ENCODE measurements at places on chromosomes 13 and 19.

DNA sequence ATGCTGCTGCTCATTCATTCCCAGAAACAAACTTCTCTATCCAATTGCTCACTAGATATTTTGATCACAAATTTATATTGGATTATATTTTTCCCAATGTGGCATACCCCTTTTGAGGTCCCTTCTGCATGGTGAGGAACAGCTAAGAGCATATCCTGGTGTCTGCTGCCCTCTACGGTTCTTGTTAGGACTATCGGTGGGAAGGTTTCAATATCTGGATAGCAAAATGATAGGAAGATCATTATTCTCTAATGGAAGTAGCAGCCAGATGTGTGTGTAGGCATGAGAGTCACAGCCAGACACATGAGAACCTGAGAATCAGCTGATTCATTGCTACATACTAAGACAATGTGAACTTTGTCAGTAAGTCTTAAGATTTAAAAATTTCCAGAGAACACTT, 1422.4 kb upstream of the MIR17HG start:
- DNase-seq = peak; percentile 28

GRCh38 chr19:43766755-43767043, 11.9 kb upstream of the SMG9 start:
- DNase-seq = no peak

DNA sequence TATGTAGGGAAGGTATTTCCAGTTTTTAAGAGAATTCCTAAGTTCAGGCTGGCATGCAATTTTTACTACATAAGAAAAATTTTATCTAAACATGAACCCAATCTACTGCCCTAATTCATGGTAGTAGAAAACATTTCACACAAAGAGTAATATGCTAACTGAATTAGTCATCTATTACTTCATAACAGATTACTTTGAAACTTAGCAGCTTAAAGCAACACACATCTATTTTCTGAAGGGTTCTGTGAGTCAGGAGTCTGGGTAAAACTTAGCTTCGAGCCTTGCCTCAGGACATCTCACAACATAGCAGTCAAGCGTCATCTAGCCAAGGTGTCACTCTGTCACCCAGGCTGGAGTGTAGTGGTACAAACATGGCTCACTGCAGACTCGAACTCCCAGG, 537.5 kb downstream of the DCT start:
- DNase-seq = no peak

GRCh38 chr19:49874503-49875157, 2.5 kb downstream of the AKT1S1 start:
- DNase-seq = no peak

- DNase-seq = no peak
These were observed 39.2 kb downstream of the ZSWIM4 start for GRCh38 chr19:13834244-13835069.

DNA sequence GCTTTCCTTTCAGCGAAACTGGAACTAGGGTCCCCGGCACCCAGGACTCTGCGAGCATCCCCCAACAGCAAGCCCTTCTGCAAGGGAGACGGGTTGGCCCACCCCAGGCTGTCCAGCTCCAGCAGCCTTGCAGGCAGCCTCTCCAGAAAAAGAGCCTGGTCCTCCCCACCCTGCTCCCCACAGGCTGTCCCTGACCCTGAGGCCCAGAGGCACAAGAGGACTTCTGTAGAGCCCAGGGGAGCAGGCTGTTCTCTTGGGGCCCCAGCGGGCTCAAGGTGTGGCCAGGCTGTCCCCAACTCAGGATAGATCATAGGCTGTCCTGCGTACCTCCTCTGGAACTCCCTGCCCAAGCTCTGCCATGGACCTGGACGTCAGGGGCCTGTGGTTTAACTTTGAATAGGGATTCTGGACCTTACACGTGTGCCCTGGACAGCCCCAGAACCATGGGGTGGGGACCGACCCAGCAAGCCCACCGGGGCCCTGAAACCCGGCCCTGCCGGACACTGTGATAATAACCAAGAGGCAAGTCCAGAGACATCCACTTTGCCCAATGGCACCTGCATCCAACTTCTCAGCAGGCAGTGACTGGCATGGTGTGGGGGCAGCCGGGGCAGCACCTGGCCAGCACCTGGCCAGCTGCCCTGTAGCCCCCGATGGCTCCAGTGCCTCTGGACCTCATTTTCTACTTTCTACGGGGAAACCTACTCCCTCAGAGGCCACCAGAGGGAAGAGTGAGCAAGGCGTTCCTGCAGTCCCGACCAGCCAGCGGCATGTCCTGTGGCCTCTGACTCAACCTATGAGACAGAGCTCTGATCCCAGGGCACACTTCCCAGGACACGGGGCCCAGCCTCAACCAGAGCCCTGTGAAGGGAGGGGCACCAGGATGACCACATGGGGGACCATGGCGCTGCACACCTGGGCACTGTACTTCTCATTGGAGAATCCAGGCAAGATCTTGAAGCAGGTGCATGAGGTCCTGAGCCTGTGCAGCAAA, 50.9 kb upstream of the TPM4 start:
- no peak for DNase-seq

DNA sequence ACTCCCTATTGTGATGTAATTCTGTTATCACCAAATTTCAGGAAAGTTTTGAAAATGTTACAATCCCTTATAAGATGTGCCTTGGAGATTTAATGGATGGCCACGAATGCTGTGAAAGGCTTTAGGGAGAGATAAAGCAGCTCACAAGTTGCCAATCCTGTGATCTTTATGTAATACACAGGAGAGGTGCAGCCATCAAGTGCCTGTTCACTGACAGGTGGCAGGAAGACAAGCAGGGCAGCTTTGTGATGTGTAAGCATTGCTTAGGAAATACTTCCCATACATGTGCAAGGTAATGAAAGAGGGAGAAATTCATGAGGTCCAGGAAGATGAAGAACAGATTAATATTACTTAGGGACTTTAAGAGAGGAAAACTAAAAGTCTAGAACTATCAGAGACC, 628.8 kb downstream of the SLITRK6 start:
- no peak for DNase-seq

DNA sequence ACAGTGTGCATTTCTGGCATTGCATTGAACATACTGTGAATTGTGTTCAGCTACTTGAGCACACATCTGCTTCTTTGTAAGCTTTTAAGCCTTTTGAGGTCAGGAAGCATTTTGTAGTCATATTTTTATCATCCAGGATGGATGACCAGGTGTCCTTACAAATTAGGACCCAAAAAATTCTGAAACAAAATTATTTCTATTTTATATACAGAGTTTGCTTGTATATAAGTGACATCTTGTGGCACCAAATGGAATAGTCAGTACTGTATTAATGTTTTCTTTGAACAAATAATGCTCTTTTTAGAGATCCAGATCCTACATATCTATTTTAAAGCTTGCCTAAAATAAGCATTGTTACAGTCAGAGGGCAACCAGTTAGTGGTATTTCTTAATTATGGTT, 9.5 kb upstream of the SUPT20H start:
- DNase-seq = no peak

- no peak for DNase-seq
These were observed 222.2 kb upstream of the SERP2 start for GRCh38 chr13:44151474-44151873.

- no peak for DNase-seq
These were observed 19.5 kb downstream of the PRKD2 start for GRCh38 chr19:46697204-46697960.

GRCh38 chr19:45476304-45476703, 8.5 kb downstream of the FOSB start:
- no peak for DNase-seq

GRCh38 chr13:33629605-33630360, 188.2 kb upstream of the RFC3 start:
- no peak for DNase-seq

DNA sequence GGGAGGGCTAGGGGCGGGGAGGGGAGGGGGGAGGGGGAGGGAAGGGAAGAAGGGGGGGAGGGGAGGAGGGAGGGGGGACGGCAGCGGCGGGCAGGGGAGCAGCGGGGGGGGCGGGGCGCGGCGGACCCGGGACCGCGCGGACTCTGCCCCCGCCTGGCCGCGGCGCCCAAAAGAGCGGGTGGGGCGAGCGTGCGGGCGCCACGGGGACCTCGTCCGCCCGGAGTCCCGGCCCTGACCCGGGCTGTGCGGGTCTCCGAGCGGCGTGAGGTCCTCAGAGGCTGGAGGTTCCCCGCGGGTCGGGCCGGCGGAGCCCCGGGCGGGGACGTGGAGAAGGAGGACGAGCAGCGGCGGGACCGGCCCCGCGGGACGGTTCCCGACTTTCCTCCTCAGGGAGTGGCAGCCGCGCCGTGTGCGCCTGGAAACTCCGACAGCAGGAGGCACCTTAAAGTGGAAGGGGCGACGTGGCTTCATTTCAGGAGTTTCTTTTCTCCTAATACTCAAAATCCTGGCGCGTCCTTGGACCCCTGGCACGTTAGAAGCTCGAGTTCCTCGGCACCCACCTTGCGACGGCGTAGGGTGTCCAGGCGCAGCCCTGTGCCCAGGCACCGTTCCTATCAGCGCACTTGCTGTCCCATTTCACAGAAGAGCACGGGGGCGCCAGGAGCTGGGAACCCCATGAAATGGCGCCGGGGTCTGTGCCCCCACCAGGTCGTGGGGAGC, 518 bp upstream of the PLPP2 start:
- no peak for DNase-seq

GRCh38 chr19:50817941-50818858, 5.4 kb downstream of the KLK1 start:
- DNase-seq = peak; percentile 27

DNA sequence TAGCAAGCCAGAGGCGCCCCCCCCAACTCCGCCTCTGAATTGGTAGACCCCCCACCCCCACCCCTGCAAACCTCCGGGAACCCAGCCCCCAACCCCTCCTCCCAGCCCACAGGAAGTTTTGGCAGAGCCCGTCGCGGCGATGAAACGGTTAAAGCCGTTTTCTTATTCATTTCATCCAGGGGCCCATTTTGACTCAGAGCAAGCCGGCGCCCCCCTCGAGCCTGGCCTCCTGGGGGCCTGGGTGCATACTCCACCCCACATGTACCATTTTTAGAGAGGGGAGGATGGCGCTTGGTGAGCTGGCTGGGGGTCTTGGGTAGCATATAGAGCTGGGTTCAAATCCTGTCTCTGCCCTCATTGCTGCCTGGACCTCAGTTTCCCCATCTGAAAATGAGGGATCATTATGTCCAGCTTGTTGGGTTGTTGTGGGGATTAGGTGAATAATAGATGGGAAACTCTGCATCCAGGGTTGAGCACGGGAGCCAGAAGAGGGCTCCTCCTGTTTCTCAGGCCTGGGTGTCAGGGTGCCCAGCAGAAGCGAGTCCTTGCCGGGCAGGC, 7.9 kb upstream of the JUNB start:
- no peak for DNase-seq

GRCh38 chr19:55355213-55355821, 798 bp upstream of the COX6B2 start:
- no peak for DNase-seq

DNA sequence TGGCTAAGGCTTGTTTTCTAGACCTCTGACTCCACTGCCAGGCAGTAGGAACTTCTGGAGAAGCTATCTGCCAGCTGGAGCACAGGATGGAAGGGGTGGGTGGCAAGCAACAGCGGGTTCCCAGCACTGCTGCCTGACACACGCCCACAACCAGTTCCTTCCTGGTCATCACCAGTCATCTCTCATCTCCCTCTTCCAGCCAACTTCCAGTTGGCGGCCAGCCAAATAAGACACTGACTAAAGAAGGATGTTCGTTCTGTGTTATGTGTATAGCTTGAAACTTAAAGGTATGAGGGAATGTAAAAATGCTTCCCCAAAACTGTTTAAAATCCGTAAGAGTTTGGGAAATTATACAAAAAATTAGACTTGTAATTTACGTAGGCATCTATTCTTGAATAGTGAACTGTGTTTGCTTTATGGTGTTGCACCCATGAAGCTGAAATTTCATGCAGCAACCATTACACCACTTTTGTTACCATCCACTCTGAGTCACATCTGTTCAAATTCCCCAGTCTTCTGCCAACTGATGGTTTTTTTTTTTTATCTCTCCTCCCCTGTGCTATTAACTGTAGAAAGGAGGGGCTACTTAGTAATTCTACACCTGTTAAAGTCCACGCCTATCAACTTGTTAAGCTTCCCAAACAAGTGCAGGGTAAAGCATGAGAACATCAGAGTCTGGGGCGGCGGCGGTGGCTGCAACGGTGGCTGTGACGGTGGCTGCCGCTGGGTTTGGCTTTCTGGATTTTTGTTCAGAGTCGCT, 86.2 kb upstream of the FRY start:
- peak; percentile 6 for DNase-seq

DNA sequence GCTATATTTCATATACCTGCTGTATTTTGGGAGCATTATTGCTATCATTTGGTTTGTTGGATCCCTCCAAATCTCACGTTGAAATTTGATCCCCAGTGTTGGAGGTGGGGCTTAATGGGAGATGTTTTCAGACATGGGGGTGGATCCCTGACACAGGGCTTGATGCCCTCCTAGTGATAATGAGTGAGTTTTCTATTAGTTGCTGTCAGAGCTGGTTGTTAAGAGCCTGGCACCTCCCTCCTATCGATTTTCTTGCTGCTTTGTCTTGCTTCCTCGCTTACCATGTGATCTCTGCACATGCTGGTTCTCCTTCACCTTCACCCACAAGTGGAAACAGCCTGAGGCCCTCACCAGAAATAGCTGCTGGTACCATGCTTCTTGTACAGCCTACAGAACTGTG, 259.9 kb upstream of the STARD13 start:
- no peak for DNase-seq

DNA sequence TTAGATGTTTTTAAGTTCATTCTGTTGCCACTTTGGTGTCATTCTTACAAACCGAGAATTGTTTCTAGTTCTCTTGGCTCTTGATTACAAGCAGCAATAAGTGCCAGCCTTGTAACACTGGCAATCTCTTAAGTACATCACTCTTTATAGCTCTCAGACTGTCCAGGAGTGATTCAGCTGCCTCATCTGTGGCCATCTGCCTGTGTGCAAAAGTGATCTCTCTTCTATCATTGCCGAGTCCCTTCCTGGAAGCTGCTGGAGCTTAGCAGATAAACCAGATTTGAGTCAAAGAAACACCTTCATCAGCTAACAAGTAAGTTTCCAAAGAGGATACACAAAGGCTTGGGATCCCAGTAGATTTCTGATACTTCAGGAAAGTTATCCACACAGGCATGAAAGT, 23.2 kb downstream of the STOML3 start:
- no peak for DNase-seq

- DNase-seq = no peak
These were observed 25.1 kb downstream of the SIPA1L3 start for GRCh38 chr19:37931881-37932655.

DNA sequence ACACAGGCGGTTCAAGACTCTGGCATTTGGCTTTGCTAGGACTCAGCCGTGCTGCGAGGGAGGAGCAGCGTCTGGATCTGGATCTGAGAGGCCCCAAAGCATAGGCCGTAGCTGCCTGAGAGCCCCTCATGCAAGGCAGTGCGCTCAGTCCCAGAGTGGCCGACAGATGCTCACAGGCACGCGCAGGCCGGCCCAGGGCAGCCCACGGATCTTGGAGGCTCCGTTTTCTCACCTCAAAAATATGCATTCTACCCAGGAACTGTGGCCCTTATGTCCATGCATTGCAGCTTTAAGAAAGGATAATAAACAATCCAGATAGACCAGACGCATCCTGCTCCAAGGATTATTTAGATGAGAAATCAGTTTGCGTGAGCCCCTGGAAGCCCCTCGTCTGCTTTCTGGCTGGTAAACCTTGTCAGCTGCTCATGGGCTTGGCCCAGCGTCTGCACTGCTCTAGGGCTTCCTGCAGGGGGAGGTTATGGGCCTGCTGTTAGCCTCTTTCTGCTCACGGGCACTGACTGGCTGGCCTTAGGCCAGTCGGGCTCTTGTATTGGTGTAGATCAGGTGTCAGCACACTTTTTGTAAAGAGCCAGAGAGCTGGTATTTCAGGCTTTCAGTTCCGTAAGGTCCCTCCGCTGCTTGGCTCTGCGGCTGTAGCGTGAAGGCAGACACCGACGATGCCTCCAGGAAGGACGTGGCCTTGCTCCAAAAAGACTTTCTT, 24.2 kb downstream of the TEX29 start:
- no peak for DNase-seq

GRCh38 chr19:49019242-49019932, 2.5 kb upstream of the LHB start:
- no peak for DNase-seq

Measured in NCI-H1417 treated with DMSO at 0.1 percent for 48 hours (cell line).